Ovary (tissue), 10 donors: ENCODE measurements at places on chromosomes 11 and 22.

GRCh38 chr11:35436581-35437250, 17.4 kb upstream of the SLC1A2 start:
- no peaks in the 10 kb centered on the region for H3K4me1 ChIP-seq
- no peaks in the 10 kb centered on the region for H3K27me3 ChIP-seq
- DNase-seq, result no peak
- H3K27ac ChIP-seq, result no peak overlapping the region
- H3K36me3 ChIP-seq, result no peaks in the 10 kb centered on the region

- DNase-seq, result no peak
- H3K27me3 ChIP-seq, result no peaks in the 10 kb centered on the region
- H3K4me3 ChIP-seq, result no peak overlapping the region
- peaks cover 11% of the 10 kb centered on the region for H3K4me1 ChIP-seq
Observed at GRCh38 chr11:8867035-8867434, 44.0 kb upstream of the AKIP1 start.

GRCh38 chr11:119107538-119108145, 498 bp downstream of the C2CD2L start:
- peak overlapping the region; percentile 92 for H3K4me3 ChIP-seq
- DNase-seq, result no peak
- no peaks in the 10 kb centered on the region for H3K36me3 ChIP-seq

- peak overlapping the region; percentile 87 for H3K27ac ChIP-seq
- peaks cover 6% of the 10 kb centered on the region for H3K4me1 ChIP-seq
- peak; percentile 64 for DNase-seq
- peak overlapping the region; percentile 99 for H3K4me3 ChIP-seq
- H3K27me3 ChIP-seq, result no peaks in the 10 kb centered on the region
- H3K36me3 ChIP-seq, result no peaks in the 10 kb centered on the region
Observed at GRCh38 chr11:114058026-114058706, 1.3 kb upstream of the ZBTB16 start.

GRCh38 chr22:48841881-48842582, 985.6 kb downstream of the BRD1 start:
- no peak overlapping the region for H3K27ac ChIP-seq
- no peak overlapping the region for H3K4me3 ChIP-seq
- H3K4me1 ChIP-seq, result no peaks in the 10 kb centered on the region
- DNase-seq, result no peak
- no peaks in the 10 kb centered on the region for H3K36me3 ChIP-seq
